ENCODE measurements at places on chromosomes 7 and 10.

DNA sequence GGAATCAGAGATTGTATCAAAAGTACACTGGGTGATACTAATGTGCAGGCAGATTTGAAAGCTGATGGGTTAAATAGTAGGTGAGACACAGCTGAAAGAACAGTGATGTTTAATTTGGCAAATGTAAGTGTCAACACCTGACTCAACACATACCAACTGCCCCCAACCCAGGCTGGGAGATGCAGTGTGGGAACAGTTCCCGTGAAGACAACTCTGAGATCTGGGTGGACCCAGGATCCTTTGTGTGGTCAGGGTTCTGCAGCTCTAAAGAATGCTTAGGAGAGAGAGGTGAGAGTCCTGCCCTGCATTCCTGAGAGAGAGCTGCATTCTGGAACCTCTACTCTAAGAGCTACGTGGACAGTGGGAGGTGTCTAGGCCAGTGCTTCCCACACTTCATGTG is 479.7 kb downstream of the RPS24 start:
- DNase-seq = no peak

GRCh38 chr7:88548399-88548798 is 211.1 kb upstream of the ZNF804B start:
- DNase-seq = no peak

GRCh38 chr7:1603346-1604225 is 33.8 kb upstream of the PSMG3 start:
- DNase-seq = no peak

- DNase-seq = no peak
These were observed 12.8 kb downstream of the PRKAG2 start for GRCh38 chr7:151864081-151864480.

DNA sequence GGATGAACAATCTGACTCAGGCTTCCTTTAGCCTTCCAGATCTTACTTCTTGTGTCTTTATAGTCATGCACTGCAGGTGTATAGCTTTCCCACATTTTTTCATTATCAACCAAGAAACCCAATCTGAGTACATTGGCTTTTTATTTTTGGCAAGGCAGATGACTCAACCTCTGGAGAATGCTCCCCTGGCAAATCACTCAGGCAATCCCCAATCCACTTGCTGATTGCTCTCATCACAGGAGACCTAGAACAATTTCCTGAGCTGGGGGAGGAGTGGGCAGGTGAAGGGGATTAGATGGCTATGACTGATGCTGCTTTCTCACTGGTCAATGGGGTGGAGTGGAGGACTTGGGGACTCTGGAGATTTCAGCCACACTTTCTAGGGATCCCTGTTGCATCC is 134.4 kb downstream of the SLC16A9 start:
- no peak for DNase-seq

- no peak for DNase-seq
These were observed 517.4 kb upstream of the MKI67 start for GRCh38 chr10:128643658-128644057.

GRCh38 chr10:36946598-36946997 is 178.8 kb upstream of the ANKRD30A start:
- DNase-seq = no peak

- DNase-seq = no peak
These were observed 12.3 kb downstream of the DDC start for GRCh38 chr7:50552921-50553320.
